Cardiac muscle cell (in vitro differentiated cells and primary cell): ENCODE measurements at places on chromosomes 16 and 17. TPM values are rescaled to one million over a fixed set of nuclear protein-coding genes. Genes with fewer than 3 reads are reported as not detected.

DNA sequence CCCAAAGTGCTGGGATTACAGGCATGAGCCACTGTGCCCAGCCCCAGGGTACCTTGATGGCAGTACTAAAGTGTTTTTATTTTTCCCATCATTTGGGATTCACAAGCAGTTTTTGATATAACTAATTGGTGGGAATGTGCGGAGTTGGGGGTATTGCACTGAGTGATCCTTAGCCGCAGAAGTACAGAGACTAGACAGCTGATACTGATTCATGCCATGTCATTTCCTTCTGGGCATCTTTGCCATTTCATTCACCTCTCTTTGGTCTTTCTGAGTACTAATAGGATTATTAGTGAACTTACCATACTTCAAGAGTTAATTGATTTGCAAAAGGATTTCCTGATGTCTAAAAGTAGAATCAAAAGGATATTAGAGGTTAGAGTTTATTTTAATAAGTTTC lies 9.7 kb downstream of the NMT1 start:
- H3K27ac ChIP-seq: no peak overlapping the region
- H3K4me3 ChIP-seq: no peak overlapping the region
- no peak for DNase-seq
- no peaks in the 10 kb centered on the region for H3K4me1 ChIP-seq

DNA sequence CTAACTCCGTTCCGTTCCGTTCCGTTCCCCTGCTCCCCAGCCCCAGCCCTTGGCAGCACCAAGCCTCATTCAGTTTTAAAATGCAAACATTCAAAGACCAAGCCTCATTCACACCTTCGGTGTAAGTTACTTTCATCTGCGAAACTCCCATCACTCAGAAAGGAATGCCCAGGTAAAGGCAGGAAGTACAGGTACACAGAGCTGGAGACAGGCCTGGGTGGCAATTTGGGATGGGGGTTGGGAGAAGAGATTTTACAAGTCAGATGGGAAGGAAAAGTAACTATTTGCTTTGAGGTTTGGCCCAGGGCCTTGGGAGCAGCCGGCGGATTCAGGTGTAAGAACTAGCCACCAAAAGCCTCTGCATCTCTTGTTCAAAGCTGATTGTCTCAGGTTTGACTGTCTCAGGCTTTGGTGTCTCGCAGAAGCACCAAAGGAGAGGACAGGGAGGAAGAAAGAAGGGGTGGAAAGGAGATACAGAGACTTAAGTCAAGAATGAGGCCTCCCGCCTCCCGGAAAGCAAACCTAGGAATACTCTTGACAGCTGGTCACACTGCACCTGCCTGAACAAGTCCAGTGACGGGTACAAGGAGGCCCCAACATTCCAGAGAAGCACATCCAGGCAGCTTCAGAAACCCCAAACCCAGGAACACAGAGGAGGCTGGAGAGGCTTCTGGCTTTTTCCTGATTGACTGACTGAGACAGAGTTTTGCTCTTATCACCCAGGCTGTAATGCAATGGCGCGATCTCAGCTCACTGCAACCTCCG lies 54.7 kb downstream of the NXN start:
- H3K36me3 ChIP-seq: peaks cover 3% of the 10 kb centered on the region
- H3K4me3 ChIP-seq: no peak overlapping the region
- H3K27ac ChIP-seq: peak overlapping the region; percentile 79
- peaks cover 18% of the 10 kb centered on the region for H3K4me1 ChIP-seq
- H3K27me3 ChIP-seq: no peaks in the 10 kb centered on the region

DNA sequence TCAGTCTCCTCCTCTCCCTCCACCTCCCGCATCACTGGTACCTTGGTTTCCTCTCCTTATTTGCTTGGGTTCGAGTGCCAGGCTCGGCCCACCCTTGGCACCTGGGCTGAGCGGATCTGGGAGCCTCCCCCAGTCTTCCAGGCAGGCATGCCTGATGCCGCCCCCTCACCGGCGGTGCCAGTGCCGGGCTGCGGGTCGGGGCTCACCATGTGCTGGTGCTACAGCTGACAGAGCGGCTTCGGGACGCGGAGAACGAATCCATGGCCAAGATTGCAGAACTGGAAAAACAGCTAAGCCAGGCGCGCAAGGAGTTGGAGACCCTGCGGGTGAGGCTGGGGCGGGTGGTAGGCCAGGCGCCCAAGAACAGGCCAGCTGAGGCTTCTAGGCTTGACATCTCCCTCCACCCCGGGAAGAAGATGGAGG lies 19.2 kb downstream of the FMNL1 start:
- no peaks in the 10 kb centered on the region for H3K4me1 ChIP-seq
- H3K27me3 ChIP-seq: peaks cover 38% of the 10 kb centered on the region
- no peaks in the 10 kb centered on the region for H3K36me3 ChIP-seq
- DNase-seq: no peak
- no peak overlapping the region for H3K27ac ChIP-seq

MEIOC gene
- polyA plus RNA-seq: 1.1 and 2.3 TPM in 2 replicates

- H3K4me1 ChIP-seq: peaks cover 10% of the 10 kb centered on the region
- DNase-seq: peak; percentile 58
Observed at GRCh38 chr16:3971261-3971660, 90.7 kb upstream of the CREBBP start.

DNA sequence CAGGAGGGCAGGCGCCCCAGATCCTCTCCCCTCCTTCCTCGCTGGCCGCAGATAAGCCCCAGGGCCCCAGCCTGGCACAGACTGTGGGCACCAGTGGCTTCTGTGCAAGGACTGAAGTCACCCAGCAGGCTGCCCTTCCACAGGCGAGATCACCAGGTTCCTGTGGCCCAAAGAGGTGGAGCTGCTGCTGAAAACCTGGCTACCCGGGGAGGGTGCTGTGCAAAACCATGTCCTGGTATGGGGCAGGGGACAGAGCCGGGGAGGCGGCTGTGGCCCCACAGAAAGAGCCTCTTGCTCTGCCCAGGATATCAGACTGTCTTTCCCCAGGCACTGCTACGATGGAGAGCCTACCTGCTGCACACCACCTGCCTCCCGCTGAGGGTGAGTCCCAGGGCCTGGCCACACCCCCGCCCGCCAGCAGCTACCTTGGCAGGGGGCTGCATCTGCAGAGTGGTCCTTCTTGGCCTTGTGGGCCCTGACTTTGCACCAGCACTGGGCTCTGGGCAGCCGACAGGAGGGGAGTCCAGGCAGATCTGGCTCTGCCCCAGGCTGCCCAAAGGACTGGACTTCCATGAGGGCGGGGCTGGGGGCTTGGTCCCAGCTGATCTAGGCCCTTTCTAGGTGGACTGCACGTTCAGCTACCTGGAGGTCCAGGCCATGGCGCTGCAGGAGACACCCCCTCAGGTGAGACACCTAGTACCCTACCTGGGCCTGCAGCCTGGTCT lies 615 bp downstream of the CARMIL2 start:
- no peaks in the 10 kb centered on the region for H3K4me1 ChIP-seq
- H3K27ac ChIP-seq: no peak overlapping the region
- no peaks in the 10 kb centered on the region for H3K36me3 ChIP-seq
- peaks cover 79% of the 10 kb centered on the region for H3K27me3 ChIP-seq
- no peak overlapping the region for H3K4me3 ChIP-seq

DNA sequence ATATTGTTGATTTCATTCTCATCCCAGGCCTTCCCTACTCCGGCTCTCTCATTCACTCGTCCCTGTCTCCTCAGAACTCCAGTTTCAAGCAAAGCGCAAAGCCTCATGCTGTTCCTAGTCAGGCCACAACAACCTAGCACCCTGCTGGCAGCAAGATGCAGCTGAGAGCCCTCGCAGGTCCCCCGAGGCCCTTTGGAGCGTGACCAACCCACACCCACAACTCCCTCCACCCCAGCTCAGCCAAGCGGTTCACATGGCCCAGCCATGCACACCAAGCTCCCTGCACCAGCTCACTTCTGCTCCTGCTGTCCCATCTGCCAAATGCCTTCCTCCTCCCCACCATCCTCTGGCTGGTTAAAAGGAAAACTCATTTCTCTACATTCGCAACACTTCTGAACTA lies 195.8 kb downstream of the IRX5 start:
- no peak overlapping the region for H3K27ac ChIP-seq
- no peaks in the 10 kb centered on the region for H3K4me1 ChIP-seq
- H3K36me3 ChIP-seq: no peaks in the 10 kb centered on the region
- H3K4me3 ChIP-seq: no peak overlapping the region
- H3K27me3 ChIP-seq: no peaks in the 10 kb centered on the region
- DNase-seq: no peak

DNA sequence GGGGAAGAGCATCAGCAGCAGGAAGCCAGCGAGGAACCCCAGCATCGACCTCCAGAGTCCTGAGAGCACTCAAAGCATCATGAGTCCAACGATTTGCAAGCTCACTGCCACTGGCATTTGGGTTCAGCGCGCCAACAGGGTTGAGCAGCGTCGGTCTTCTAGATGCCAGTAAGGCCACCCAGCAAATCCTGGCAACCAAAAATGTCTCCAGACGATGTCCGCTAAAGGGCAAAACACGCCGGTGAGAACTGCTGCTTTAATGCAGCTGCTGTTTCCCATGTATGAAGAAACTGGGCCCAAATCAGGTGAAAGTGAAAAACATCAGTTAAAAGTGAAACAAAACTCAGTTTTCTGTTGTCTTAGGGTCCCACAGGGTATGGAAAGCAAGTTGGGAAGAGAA lies 70.2 kb downstream of the ANKRD11 start:
- no peak for DNase-seq
- H3K4me1 ChIP-seq: peaks cover 26% of the 10 kb centered on the region
- no peaks in the 10 kb centered on the region for H3K27me3 ChIP-seq
- no peaks in the 10 kb centered on the region for H3K36me3 ChIP-seq
- no peak overlapping the region for H3K4me3 ChIP-seq
- H3K27ac ChIP-seq: peak overlapping the region; percentile 13

OXLD1 gene
- polyA plus RNA-seq: 85.5 and 104 TPM in 2 replicates

STX1B gene
- polyA plus RNA-seq: 5.6 and 8.0 TPM in 2 replicates

KCNG4 gene
- polyA plus RNA-seq: not detected in 2 replicates

NLRC3 gene
- 0.61 and 0.92 TPM in 2 replicates for polyA plus RNA-seq

DNA sequence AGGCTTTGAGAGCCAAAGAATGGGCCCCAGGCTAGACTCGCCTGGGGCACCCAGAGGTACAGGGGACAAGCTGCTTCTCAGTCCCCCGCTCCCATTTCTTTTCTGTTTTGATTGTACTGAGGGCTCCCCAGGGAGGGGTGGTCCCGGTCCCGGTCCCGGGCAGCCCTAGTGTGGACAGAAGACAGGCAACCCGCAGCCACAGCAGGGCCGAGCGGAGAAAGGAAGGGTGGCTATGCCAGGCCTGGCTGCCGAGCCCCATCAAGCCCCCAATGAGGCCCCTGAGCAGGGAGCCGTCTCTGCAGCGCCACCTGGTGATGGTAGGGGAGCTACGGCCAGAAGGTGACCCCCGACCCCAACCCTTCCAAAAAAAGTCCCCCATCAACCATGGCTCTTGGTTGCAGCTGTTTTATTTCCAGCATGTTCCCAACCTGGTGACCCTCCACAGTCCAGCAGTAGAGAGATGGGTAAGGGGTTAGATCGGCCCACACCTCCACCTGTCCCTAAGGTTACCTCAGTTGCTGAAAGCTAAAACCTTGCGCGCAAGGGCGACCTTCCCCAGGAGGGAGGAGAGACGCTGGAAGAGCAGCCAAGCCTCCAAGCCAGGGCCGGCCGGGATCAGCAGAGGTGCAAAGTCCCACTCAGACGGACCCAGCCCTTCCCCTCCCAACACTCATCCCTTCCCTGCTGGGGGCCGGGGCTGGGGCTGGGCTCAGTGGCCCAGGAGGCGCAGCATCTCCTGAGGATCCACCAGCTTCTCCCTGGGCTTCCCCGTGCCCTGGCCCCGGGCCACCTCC lies 2.6 kb upstream of the GRIN2C start:
- H3K36me3 ChIP-seq: no peaks in the 10 kb centered on the region
- H3K27me3 ChIP-seq: peaks cover 47% of the 10 kb centered on the region
- no peak overlapping the region for H3K27ac ChIP-seq
- no peak overlapping the region for H3K4me3 ChIP-seq
- peaks cover 4% of the 10 kb centered on the region for H3K4me1 ChIP-seq
- peak; percentile 85 for DNase-seq

DNA sequence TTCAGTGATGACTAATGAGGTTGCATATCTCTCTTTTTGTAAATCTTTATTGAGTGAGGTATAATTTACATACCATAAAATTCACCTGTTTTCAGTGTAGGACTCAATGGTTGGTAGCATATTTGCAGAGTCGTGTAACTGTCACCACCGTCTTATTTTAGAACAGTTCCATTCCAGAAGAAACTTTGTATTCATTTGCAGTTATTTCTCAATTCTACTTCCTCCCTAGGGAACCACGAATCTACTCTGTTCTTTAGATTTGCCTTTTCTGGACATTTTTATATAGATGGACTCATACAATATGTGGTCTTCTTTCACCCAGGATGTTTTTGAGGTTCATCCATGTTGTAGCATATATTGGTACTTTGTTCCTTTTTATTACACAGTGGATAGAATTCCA lies 3.7 kb downstream of the FTO start:
- no peaks in the 10 kb centered on the region for H3K27me3 ChIP-seq
- peak; percentile 29 for DNase-seq
- no peak overlapping the region for H3K27ac ChIP-seq
- peaks cover 18% of the 10 kb centered on the region for H3K4me1 ChIP-seq

ASGR1 gene
- 19.2 and 21.7 TPM in 2 replicates for polyA plus RNA-seq

DNA sequence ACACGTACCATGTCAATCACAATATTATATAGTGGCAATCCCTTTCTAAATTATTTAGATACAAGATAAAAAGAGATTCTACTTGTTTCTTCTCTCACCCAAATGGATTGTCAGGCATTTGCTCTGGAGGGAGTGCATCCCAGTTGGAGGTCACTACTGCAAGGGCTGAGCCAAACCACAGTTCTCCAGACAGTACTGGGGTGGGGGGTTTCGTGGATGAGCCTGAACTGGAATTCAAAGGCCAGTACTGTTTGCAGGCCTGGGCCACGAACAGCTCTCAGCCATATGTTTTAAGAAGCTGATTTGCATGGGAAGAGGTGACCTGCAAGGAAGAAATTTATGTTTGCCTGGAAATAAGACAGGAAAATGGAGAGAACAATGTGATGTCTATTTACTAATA lies 314.9 kb downstream of the PMP22 start:
- H3K4me1 ChIP-seq: no peaks in the 10 kb centered on the region
- DNase-seq: no peak
- H3K27ac ChIP-seq: no peak overlapping the region
- no peak overlapping the region for H3K4me3 ChIP-seq
- H3K27me3 ChIP-seq: no peaks in the 10 kb centered on the region
- H3K36me3 ChIP-seq: no peaks in the 10 kb centered on the region

NPTX1 gene
- 0.21 TPM in 1 of 2 replicates, not detected in the other for polyA plus RNA-seq

FBXL19 gene
- 3.9 and 4.0 TPM in 2 replicates for polyA plus RNA-seq

GRCh38 chr16:6499413-6499812 lies 833.2 kb upstream of the RBFOX1 start:
- H3K27me3 ChIP-seq: no peaks in the 10 kb centered on the region
- DNase-seq: no peak
- no peaks in the 10 kb centered on the region for H3K4me1 ChIP-seq
- H3K4me3 ChIP-seq: no peak overlapping the region
